ENCODE measurements at places on chromosomes 12 and 14.
A peak's percentile ranks its signal among the peaks of the same experiment; 100 is the strongest.

DNA sequence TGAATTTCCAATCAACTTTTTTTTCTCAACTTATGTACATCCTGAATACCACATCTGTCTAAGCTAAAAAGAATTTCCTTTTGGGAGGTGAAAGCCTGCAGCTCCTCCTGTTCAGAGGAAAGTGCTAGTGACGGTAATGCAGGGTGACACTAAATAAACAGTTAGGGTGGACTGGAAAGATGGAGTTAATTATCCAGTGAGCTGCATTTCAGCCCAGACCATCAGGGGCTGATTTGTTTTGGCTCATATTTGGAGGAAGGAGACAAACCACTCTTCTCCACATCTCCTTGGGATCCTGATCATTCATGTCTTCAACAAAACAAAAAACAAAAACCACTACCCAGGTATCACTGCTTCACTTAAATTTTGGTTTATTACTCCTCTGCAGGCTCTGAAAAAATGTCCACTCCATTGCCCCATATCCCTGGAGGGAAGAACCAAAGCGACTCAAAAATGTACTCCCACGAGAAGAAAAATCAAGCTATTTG, 5.1 kb upstream of the SIX1 start:
- no peak for DNase-seq

DNA sequence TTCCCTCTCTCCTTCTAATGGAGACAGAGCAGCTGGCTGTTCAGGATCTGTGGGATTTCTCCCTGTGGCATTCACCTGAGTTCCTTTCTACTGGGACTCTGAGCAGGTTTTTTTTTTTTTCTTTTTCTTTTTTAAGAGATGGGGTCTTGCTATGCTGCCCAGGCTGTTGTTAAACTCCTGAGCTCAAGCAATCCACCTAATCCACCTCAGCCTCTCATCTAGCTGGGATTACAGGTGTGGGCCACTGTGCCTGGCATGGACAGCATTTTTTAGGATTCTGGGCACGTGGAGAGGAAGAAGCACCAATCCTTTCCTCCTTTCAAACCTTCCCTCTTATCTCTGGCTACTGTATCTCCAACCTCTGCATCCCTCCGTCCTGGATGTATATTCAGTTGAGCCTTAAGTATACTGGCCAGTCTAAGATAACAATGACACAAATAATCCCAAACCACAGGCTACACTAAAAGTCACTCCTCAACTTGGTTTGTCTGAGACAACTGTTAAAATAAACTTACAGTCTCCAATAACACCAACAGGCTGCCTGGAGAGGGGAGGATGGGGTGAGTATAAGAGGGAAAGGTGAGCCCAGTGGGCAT, 16.4 kb upstream of the CELA1 start:
- DNase-seq: no peak

- DNase-seq: no peak
Observed at GRCh38 chr14:61229981-61230380, 51.2 kb downstream of the TMEM30B start.

DNA sequence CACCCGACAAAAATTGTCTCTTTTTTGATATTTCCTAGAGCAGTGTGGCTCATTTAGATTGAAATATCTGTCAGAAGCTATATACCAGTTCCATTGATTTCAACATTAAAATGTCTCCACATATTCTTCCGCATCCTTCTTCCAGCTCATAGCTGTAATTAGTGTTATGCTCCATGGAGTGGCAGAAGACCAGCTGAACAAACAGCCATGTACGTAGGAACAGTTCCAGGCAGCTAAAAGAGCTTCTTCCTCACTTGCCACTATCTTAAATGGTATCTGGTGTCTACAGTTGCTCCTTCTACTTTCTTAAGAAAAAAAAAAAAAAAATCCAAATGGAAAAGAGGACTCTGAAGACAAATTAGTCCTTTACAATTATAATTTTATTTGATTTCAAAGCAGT, 848.0 kb downstream of the DIO2 start:
- no peak for DNase-seq

GRCh38 chr12:14986449-14986848, 13.6 kb downstream of the PDE6H start:
- no peak for DNase-seq

DNA sequence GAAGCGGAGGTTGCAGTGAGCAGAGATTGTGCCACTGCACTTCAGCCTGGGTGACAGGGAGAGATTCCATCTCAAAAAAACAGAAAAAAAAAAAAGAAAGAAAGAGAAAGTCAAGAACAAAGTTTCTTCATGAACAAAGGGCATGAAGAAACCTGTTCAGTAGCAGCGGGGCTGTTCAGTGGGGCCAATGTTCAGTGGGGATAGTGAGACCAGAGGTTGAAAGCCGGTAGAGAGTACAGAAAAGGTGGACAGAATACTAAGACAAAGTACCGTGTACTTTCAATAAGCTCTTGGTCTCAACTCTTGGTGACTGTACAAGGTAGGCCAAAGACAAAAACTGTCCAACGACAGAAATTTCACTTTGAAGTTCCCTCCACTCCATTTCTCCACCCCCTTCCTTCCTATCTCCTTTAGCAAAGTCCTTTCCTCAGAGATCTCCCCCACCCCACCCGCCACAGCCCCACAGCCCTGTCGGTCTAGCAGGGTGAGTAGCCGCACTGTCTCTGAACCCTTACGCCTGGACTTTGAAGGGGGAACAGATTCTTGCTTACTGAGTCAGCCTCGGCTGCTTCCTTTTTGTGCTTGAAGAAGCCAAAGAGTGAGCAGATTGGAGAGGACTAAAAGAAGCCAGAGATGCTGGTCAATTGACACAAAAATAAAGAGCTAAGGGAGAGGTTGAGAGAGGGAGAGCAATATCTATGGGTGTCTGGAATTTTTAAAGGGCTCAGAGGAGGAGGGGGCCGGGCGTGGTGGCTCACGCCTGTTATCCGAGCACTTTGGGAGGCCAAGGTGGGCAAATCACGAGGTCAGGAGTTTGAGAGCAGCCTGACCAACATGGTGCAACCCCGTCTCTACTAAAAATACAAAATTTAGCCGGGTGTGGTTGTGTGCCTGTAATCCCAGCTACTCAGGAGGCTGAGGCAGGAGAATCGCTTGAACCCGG, 44.2 kb upstream of the FOS start:
- DNase-seq: no peak

- DNase-seq: no peak
Observed at GRCh38 chr12:30447061-30447750, 248.5 kb downstream of the IPO8 start.

DNA sequence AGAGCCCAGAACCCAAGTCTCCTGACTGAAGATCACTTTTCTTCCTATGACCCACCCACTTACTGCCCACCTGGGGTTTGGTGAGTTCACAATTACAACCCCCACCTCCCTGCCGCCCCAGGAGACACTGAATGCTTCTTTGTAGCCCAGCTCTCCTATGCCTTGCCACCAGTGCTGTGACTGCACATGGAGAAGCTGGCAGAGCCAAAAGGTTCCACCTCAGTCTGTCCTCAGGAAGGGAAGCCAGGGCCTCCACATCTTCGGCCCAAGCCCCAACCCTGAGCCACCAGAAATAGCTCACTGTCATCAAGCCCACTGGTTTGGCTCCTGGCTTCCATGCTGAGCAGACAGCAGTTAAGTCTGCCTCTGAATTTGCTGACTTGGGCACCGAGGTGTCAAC, 25.6 kb downstream of the OTUB2 start:
- no peak for DNase-seq

GRCh38 chr12:114011711-114012110, 45.6 kb upstream of the RBM19 start:
- no peak for DNase-seq

DNA sequence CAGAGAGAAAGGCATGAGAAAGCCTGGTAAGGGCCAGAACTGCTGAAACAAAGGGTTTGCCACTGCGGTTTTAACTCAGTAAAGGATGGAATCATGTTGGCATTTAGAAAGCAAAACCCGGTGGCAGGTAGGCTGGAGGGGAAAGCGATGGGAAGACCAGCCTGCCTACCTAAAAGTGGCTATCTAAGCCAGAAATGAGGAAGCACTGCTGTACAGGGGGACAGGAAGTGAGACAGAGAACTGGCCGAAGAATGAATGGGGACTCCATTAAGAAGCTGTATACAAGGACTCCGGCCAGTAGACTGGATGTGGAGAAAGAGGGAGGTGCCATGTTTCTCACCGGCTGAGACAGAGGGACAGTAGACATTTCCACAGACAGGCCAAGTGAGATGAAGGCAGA, 48.2 kb downstream of the PPM1H start:
- no peak for DNase-seq

- no peak for DNase-seq
Observed at GRCh38 chr12:109329686-109330085, 18.0 kb upstream of the MYO1H start.

- peak; percentile 65 for DNase-seq
Observed at GRCh38 chr14:102923201-102923924, 900 bp downstream of the AMN start.

- no peak for DNase-seq
Observed at GRCh38 chr12:5276327-5276880, 155.5 kb upstream of the NTF3 start.

DNA sequence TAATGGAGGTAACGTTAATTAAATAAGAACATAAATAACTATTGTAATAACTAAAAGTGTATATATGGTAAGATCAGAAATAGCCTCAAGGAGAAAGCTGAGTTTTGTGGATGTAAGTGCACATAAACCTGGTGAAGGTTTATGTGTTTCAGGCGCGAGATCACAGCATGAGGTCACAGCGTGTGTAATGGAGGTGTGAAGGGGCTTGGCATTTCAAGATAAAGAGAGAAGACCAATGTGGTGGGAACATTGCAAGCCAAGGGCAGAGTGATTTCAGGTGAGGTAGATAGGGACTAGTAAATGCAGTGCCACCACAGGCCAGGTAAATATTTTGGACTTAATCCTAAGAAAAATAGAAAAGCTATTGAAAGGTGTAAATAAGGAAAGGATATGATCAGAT, 21.7 kb upstream of the KICS2 start:
- no peak for DNase-seq

DNA sequence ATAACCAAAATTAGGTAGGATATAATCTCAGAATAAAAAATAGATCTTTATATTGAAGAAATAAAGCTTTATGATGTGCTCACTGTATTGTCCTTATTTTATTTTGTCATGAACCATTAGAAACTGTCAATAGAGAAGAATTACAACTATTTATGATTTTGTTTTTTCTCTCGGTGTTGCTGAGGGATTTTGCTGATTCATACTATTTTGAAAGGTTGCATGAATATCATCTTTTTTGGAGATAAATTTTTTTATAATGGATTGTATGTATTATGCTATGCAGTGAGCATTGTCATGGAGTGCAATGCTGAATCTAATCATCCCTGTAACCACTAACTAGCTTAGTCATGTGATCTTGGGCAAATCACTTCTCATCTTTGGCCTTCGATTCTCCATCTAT, 15.0 kb downstream of the SLC39A9 start:
- DNase-seq: no peak

- DNase-seq: peak; percentile 67
Observed at GRCh38 chr12:111692575-111693210, 6.8 kb downstream of the ACAD10 start.

DNA sequence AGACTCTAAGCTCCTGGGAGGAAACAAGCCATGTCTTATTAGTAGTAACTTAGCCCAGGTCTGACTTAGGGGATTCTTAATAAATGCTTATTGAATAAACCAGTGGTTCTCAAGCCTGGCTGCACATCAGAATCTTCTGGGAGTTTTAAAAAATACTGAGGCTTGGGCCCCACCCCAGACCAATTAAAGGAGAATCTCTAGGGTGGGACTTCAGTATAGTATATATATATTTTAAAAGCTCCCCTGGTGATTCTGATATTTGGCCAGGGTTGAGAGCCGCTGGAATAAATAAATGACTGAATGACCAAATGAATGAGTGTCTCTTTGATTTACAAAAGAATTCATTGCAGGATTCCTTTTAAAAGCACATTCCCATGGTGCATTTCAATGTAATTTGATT, 151.5 kb upstream of the GSC start:
- no peak for DNase-seq

GRCh38 chr12:67943141-67943892, 45.9 kb upstream of the IFNG-AS1 start:
- DNase-seq: peak; percentile 24

DNA sequence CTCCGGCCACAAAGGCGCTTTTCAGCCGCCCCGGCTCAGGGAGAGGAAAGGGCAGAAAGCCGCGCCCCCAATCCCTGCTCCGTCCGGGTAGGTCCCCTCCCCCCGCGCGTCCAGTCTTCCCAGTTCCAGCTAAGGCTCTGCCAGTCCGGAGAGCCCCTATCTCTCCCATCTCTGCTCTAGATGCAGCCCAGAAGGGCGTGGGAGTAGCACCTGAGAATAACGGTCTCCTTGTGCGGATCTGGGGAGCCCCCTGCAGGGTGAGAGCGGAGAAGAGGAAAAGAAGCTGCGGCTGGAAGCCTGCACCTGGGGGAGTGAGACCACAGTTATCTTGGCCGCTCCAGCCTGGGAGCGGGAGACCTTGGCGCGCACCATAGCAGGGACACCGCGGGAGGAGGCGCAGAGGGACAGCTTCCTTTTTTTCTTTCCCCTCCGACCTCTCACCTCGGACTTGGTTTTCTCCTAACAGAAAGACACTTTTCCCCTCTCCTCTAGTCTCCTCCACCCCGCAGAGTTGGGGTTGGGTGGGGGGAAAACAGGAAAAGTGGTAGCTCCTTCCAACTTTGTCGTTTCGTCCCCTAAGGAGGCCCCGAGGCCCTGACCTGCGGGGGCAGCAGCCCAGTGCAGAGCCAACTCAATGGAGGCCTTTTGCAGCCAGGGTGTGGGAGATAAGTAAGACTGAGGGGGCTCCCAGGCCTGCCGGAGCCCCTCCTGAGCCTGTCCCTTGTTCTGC, 2.4 kb downstream of the DHH start:
- DNase-seq: peak; percentile 92

DNA sequence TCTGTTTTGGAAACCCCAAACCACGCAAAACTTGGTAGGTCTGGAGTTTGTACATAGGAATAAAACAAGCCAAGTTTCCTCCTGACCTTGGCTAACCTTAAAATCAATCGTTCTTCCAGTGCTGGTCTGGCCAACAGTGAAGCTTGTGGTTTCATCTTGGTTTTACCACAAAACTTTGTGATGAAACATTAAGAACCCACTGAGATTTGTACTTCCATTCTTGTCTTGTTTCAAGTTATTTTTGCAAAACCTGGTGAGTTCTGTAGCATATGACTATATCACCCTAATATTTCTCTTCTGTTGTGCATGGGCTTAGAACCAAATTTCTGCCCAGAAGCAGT, 26.4 kb downstream of the SIX1 start:
- no peak for DNase-seq

DNA sequence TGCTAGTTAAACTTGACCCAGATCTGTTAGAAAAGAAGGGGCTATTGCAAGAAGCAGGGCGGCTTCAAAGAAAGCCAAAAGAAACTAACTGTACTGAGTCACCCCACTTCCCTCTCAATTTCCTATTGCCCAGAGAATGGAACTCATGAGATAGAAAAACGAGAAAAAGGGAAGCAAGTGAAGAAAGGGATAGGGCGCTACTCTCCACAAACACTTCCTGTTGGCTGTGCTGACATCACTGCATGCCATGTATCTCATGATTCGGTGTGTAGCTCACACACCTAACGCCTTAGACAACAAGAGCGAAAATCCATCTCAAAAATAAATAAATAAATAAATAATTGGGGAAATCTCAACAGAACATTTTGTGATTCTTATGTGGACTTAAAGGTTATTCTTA, 13.0 kb upstream of the P2RX4 start:
- DNase-seq: no peak

GRCh38 chr12:120734210-120734609, 8.6 kb downstream of the ACADS start:
- no peak for DNase-seq
